SHP77 treated with DMSO at 0.1 percent for 48 hours (cell line): ENCODE measurements at places on chromosomes 6 and 20.

- DNase-seq = peak; percentile 67
Measured at GRCh38 chr20:62707921-62708521, 615 bp upstream of the NTSR1 start.

DNA sequence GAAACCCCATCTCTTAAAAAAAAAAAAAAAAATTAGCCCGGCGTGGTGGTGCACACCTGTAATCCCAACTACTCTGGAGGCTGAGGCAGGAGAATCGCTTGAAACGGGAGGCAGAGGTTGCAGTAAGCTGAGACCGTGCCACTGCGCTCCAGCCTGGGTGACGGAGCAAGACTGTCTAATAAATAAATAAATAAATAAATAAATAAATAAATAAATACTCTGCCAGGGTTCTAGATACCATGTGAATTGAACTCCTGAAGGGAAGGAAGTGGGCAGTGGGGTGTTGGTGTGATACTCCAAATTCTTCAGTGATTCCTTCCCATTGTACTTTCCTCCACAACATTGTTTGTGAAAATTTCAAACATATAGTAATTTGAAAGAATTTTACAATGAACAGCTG, 100.5 kb downstream of the PLCB4 start:
- DNase-seq = no peak

GRCh38 chr20:9838378-9839295, at the start of gene PAK5:
PAK5 (minus strand) TSS chr20:9839076; CDS start chr20:9644328, 194,748 bp downstream.
- DNase-seq = peak; percentile 93

GRCh38 chr20:47704746-47705496, 80.4 kb downstream of the SULF2 start:
- no peak for DNase-seq

DNA sequence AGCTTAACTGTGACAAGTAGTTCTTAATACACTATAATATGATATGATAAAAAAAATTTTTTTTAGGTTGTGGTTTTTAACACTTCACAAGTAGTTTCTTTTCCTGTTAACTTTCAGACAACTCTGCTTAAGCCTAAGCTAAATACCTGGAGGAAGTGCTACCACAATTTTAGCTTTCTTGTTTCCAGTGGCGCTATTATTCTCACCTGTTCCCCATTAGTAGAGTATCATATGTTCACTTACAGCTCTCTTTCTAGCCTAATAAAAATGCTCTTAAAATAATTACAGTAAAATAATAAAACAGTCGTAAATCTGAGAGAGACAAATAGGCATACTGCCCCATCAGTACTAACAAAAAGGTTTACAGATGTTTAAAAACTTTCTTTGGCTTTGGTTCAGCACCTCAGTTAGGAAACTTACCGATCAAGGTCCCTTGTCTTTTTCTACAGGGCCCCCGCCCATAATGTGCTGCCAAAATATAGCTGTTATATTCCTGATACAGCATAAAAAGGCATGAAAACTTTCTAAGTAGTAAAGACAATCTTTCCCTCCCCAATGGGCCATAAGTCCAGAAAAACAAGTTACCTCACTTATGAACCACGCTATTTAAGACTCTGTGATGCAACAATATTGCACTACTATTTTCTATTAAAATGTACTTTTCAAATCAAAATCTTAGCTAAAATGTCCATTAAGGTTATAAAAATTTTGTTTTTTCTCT, 57.9 kb downstream of the SESN1 start:
- no peak for DNase-seq

DNA sequence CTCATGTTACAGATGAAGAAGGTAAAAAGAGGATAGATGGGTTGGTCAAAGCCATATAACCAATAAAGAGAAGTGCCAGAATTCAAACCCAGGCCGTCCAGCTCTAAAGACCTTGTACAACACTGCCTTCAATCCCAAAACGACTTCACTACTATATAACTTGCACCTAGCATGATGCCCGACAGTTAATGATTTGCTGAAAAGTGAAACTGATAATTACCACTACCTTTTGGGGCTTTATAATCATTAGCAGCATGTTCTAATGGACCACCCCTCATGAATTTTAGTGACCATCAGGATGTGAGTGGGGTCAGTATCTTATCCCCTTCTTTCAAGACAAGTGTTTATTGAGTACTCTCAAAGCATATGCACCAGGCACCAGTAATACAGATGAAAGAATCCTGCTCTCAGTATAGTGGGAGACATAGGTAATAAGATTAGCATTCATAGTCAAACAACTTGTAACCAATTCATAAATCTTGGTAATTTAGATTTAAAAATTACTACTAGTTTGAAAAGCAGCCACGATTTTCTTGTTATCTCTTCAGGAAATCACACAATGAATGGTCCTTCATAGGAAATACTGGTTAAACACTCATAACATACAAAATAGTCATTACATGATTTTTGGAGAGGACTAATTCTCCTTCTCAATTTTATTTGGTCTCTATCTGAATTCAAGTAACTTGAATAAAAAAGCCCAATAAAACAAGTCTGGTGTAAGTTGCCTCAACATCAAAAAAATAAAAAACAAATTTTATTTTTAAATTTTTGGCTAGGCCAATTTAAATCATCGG, 98.0 kb downstream of the EPB41L2 start:
- DNase-seq = no peak

DNA sequence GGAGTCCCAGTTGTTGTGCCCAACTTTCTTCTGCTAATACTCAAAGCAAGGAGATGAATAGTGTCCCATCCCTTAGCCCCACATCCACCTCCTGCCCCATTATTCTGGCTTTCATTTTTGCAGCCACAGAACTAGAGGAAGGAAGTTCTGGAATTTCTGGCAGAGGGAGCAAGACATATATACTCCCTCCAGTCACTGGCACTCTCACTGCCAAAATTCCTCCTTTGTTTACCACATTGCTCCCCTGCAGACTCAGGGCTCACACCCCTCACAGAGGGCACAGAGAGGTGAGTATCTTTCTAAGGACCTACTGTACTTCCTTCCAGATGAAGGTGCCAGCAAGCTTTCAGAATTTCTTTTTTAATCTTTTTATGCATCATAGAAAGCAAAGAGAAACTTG, 168.0 kb upstream of the ID4 start:
- DNase-seq = no peak

GRCh38 chr20:32332614-32333013, 25.5 kb upstream of the ASXL1 start:
- DNase-seq = no peak

GRCh38 chr6:3753228-3753835, 1.8 kb upstream of the PXDC1 start:
- no peak for DNase-seq

- DNase-seq = no peak
Measured at GRCh38 chr6:169966312-169967181, 215.1 kb downstream of the ERMARD start.

- no peak for DNase-seq
Measured at GRCh38 chr6:132130626-132131298, 179.6 kb upstream of the CCN2 start.

DNA sequence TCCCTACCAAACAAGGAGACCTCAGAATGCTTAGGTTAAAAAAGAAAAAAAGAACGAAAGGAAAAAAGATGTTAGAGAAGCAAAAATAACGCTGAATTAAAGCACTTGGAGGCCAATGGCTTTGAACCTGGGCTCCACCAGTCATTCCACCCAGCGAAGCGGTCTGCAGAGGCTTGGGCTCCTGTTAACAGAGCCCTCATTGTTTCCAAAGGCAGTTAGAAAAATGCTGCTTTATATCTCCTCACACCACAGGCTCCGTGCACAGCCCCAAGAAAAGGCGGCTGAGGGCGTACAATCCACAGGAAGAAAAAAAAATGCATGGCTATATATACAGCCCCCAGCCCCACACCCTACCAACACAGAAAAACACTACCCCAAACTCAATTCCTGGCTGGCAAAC, 255.9 kb downstream of the FOXC1 start:
- DNase-seq = no peak

DNA sequence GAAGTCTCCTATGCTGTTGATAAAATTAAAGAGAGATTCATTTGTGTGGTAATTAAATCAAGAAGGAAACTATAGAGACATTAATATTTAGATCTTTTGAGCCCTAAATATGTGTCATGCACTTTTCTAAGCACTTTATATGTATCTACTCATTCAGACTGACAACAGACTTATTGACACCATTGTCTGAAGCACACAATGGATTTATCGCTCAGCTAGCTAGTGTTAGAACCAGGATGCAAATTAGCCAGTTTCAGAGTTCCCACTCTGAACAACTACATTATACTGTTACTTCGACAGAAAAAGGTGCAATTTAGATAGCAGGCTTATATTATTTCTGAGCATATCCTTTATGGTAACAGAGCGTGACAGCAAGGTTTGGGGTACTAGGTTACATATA, 27.7 kb upstream of the KIAA0408 start:
- DNase-seq = no peak

- DNase-seq = no peak
Measured at GRCh38 chr6:108921547-108922361, 73.5 kb downstream of the ARMC2 start.

GRCh38 chr20:24657196-24657595, 187.8 kb downstream of the SYNDIG1 start:
- DNase-seq = no peak

DNA sequence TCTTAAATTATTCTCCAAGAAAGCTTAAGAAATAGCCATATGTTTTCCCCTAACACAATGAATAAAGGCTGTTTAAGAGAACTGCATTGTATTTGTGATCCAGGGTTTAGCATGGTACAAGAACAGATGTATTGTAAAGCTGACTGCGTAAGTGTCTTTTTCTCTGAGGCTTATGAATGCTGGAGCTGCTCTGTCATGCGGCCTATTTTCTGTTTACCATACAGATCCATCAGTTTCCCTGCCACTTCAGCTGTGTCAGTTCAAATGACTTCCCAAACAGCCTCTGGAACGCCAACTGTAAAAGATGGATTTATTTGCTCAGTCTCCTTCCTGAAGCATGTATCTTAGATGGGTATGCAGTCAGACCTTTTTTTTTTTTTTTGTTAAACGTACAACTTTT, 419.3 kb upstream of the HS3ST5 start:
- DNase-seq = peak; percentile 89

DNA sequence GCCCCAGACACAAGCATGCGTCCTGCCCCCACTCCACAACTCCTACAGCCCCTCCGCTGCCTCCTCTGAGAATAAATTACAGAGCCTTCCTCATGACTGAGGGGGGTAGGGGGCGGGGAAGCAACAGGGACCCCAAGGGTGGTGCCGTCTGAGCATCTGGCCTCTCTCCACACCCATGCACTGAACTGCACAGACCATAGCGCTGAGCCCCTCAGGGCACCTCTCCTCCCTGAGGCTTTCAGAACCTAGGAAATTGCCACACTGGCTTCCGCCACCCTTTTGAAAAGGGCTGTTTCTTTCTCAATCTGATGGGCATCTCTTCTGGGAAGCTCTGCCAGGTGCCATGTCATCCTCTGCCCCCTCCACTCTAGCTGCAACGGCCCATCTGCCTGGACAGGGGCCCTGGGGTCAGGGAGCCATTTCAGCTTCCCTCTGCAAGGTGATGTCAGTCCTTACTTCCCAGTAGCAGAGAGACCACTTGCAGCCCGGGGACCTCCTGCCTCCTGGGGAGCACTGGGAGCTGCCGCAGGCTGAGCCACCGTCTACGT, 2.5 kb downstream of the CST7 start:
- no peak for DNase-seq

DNA sequence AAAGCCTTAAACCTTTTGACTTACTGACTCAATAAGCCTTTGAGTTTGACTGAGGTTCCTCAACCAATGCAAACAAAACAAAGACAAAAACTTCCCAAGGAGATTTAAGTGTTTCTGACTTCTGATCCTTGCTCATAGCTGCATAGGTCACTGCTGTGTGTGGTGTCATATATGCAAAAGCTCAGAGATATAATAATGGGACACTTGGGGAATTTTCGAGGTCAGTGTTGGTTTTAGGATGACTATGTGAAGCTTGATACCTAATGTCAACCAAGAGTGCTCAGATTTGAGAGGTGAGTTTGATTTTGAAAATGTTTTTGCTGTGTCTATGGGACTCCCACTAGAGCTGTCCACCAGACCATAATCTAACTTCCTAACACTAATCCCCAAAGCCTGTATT, 26.2 kb downstream of the ZKSCAN8 start:
- DNase-seq = no peak

DNA sequence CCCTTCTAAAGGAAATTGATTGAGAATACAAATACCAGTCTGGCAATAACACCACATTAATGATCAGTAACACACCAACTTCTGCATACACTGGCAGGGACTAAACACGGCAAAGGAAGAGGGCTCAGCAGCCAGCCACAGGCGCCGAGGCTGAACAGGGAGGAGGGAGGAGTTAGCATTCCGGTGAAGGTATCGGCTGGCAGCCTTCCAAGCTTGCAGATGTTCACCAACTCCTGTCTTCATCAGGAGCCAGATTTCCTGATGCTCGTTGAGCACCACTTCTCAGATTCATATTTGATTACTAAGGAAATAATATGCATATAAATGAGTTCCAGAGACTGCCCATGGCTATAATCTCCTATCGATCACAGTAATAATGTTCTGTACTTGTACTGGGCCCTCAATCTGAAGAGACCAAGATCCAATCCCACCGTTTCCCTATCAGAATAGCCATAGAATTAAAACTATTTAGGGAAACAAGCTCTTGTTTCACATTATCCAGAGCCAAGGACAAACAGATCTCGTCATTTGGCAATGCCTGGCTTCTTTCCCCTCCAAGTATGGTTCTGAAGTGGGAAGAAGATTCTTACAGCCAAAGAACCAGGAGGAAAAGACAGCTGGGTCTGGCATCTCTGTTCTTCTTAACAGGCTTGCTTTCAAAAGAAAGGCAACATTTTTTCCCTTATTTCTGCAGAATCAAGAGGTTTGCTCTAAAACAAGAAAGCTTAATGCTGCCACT, 42.2 kb downstream of the GFOD1 start:
- peak; percentile 71 for DNase-seq

DNA sequence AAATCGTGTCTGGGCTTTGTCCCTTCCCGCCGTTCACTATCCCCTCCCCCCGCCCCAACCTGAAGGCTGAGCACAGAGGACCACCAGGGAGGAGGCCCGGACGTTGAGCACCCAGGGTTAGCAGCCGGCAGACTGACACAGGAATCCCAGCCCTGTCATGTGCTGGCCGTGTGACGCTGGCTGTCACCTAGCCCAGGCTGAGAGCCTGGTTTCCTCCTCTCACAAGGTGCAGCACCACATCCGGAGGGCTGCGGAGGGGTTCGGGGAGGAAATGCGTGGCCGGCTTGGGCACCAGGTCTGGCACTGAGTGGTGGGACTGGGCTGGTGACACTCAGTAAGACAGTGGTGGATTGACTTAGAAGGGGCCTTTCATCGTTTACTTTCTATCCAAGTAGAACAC, 4.6 kb upstream of the LSM14B start:
- DNase-seq = no peak

- no peak for DNase-seq
Measured at GRCh38 chr6:22942403-22942802, 373.0 kb downstream of the HDGFL1 start.

DNA sequence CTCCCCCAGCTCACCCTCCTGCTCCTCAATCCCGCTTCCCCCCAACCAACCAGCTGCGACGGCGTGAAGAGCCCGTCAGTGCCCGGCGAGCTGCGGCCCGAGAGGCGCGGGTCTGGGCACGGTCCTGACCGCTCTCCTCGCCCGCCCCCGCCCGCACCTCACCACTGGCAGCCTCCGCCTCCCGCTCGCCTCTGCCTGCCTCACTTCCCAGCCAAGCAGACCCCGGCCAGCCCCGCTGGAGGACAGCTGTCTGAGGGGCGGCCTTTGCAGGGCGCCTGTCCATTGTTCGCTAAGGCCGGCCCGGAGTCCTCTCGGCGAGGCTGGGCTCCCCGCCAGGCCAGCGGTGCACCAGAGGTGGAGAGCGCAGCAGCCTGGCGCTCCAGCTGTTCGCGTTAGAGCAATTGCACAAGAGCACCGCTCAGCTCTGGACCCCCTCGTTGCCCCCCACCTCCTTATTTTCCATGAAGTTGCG, 1.3 kb downstream of the SOBP start:
- no peak for DNase-seq
